AG04449 (cell line): ENCODE measurements at places on chromosomes 3 and 15.

- no peak for DNase-seq
These were observed 515 bp downstream of the EPHA6 start for GRCh38 chr3:96814651-96815567.

- no peak for DNase-seq
These were observed 34.8 kb upstream of the MCTP2 start for GRCh38 chr15:94196531-94196930.

DNA sequence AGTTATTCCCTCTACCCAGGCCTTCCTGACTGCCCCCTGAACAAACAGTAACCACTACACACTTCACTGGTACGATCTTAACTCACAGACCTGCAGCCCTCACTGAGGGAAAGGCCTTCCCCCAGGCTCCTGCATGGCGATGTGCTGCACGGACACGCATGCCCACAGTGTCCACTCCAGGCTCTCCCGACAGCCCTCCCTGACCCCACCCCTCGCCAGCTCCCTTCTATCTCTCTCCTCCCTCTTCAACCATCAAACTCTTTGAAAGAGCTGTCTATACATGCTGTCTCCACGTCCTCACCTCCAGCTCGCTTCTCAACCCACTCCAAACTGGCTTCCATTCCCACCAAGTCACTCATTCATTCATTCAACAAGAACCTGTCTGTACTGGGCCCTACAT, 3.9 kb downstream of the SCN5A start:
- DNase-seq = no peak

- DNase-seq = no peak
These were observed 243.1 kb downstream of the GABRG3 start for GRCh38 chr15:27214032-27214431.

- DNase-seq = no peak
These were observed 161.9 kb upstream of the UBE3A start for GRCh38 chr15:25600751-25601150.

DNA sequence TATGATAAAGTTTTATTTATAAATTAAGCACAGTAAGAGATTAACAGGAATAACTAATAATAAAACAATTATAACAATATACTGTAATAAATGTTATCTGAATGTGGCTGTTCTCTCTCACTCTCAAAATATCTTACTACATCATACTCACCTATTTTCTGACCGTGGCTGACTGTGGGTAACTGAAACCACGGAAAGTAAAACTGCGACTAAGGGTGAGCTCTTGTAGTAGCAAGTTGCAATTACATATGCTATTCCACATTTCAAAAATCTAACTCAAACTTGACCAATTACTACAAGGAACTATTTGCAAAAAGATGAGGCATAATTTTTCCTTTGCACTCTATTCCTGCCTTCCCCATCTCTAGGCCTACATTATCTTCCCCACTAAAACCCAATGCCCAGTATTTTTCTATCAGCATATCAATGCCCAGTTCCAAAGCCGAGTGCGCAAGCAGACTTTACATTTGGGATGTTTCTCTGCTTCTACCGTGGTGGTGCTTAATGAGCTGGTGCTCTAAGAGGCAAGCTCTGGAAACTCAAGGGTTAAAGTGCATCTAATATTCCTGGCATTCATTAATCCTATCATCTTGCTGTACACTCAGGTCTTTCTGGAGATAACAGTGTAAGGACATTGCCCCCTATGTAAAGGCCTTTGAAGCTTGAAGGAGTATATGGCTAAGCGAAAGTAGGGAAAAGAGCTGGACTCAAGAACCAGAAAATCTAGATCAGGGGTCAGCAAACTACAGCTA, 6.7 kb downstream of the PCYT1A start:
- DNase-seq = no peak

DNA sequence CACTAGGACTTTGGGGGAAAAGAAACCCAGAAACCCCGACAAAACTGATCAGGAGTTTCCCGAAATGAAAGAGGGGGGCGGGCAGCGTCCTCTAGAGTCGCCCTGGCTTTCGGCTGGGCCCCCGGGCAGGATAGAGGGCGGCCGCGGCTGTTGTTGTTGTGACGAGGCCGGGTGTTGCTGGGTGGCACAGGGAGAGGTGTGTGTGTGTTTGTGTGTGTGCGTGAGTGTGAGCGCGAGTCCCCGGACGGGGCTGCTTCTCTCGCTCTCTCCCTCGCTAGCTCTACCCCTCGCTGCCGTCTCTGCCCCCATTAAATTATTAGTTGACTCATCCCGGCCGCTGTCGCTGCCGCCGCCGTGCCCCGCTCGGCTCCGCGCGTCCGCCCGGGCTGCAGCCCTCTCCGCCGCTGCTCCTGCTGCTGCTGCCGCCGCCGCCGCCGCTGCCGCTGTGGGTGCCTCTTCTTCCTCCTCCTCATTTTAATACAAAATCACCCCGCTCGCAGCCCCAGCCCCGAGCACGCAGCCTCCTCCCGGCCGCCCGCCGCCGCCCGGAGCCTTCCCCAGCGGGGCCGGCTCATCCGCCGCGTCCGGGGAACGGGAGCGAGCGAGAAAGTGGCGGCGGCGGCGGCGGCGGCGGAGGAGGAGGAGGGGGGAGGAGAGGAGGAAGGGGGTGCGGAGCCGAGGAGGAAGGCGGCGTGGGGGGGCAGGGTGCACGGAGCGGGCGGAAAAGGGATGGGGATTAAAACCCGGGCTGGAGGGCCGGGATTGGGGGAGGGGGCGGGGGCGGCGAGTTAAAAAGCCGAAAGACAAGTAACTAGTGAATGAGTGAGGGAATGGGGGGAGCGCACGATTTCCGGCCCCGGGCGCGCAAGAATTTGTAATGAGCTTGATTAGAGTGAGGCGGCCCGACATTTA, at the start of gene SATB1:
Gene SATB1, minus strand, starts transcription at position 611 of the 912 bp plus-strand sequence. CDS start 4,372 bp downstream, outside the sequence.
- no peak for DNase-seq
